ENCODE measurements at places on chromosomes 7 and 10.
A peak's percentile ranks its signal among the peaks of the same experiment; 100 is the strongest.

GRCh38 chr10:6561552-6561951, 18.5 kb downstream of the PRKCQ start:
- DNase-seq = no peak

- DNase-seq = no peak
Measured at GRCh38 chr10:84213076-84213475, 12.3 kb downstream of the LRIT2 start.

DNA sequence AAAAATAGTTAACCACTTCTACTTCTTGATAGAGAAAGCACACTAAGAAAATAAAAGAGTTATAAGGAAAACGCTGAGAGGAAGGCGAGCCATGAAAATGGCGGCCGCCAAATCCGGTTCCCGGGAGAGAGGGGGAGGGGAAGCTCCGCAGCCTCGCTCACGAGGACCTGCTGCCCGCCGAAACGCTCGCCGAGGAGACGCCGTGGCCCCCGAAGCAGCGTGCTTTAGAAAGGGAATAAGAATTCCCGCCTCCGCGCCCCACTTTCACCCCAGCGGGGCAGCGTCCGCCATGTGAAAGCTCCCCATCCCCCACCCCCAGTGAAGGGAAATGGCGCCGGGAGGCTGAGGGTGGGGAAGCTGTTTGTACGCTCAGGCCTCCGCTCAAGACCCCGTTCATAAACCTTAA, 505 bp downstream of the HNRNPA2B1 start:
- DNase-seq = peak; percentile 63

- no peak for DNase-seq
Measured at GRCh38 chr10:70357565-70357964, 24.9 kb downstream of the LRRC20 start.

- DNase-seq = peak; percentile 77
Measured at GRCh38 chr7:73623798-73624668, at the start of gene MLXIPL. TSS of gene MLXIPL (minus strand) at chr7:73624522. CDS start at chr7:73624492, 30 bp downstream.

- DNase-seq = peak; percentile 30
Measured at GRCh38 chr10:28250782-28251181, 52.1 kb downstream of the MPP7 start.

GRCh38 chr7:31724696-31725095, 37.7 kb downstream of the PPP1R17 start:
- no peak for DNase-seq

GRCh38 chr7:53690411-53690810, 655.0 kb downstream of the POM121L12 start:
- no peak for DNase-seq

DNA sequence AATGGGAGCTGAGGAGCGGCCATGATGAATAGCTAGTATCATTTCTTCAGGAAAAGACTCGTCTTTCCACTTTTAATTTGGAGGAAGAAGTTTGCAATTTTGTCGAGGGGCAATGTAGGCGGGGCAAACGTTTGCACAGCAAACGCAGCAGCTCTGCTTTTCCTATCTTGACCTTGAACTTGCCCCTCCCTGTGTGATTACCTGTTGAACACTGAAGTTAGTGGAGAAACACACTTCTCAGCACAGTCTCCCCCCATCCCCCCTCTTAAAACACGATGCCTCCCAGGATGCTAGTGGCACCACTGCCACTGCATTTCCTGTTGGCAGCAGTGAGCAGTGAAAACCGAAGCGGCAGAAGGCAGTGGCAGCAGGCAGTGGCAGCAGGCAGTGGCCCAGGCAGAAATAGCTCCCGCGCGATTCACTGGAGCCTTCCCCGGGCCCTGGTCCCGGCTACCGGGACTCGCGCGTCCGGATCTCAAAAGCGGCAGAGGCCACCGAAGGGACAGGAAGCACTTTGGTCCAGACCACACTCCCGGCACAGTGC, at the start of gene EPDR1:
TSS of gene EPDR1 (plus strand) at position 336 of the 544 bp plus-strand sequence. CDS start 300 bp downstream, outside the sequence.
- peak; percentile 90 for DNase-seq

DNA sequence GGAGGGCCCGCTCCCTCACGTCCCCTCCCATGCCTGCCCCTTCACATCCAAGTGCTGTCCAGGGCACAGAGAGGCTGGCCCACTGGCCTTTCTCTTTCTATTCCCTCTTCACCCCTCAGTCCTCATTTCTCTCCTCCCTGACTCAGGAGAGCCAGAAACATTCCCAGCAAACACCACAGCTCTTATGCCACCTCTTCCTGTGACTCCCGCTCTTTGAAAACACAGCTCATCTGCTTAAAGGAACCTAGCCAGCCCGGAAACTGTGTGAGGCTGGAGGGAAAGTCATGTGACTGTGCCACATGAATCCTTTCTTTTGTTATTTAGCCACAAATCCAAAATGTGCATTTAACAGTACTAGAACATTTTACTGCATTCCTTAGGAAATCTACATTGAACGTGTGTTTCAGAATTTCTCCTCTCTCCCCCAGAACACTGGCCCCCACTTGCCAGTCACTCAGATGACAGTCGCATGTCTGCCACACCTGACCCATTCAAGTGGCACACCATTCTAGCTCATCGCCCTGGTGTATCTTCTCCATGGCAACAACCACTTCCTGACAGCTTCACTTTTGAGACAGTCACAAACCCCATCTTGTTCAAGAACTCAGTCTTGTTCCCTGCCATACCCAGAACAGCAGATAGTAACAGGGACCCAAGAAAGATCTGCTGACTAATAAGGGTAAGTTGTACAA, 42.8 kb downstream of the GRB10 start:
- no peak for DNase-seq

GRCh38 chr7:26653430-26654399, 210.7 kb downstream of the SKAP2 start:
- DNase-seq = peak; percentile 66

GRCh38 chr7:78716876-78717275, 736.6 kb downstream of the MAGI2 start:
- DNase-seq = no peak

DNA sequence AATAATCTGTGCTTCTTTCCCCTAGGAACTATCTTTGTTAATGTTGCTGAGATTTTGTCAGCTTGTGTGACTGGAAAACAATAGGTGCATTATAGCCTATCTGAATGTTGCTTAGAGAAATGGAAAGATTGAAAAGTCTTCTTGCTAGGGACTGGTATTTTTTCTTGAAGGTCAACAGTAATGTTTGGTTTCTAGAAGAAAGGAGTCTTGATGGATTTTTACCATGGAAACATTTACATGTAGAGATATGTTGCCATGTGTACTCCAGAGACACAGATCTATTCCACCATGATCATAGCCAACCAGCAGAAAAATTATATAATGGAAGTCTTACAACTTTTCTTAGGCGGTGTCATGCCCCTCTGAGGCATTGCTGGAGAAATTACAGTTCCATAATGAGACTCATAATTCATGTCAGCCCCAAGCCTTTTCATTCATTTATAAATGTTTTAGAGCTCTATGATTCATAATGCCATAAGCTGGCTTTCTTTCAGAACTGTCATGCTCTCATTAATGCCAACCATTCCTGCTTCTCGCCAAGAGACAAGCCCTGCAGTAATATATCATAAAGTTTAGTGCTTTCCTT, 175.1 kb upstream of the PTPRZ1 start:
- no peak for DNase-seq

DNA sequence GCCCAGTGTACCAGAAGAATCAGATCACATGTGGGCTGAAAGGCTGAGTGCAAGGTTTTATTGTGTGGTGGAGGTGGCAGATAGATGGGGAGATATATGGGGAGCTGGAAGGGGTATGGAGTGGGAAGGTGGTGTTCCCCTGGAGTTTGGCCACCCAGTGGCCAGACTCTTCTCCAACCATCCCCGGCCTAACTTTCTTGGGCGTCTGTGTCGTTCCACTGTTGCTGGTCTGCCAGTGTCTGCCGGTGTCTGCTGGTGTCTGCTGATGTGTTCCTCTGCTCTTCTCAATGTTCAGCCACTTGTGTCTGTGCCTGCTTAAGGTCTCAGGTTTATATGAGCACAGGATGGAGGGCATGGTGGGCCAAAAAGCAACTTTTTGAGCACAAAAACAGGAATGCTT, 78.4 kb upstream of the PALS2 start:
- no peak for DNase-seq

DNA sequence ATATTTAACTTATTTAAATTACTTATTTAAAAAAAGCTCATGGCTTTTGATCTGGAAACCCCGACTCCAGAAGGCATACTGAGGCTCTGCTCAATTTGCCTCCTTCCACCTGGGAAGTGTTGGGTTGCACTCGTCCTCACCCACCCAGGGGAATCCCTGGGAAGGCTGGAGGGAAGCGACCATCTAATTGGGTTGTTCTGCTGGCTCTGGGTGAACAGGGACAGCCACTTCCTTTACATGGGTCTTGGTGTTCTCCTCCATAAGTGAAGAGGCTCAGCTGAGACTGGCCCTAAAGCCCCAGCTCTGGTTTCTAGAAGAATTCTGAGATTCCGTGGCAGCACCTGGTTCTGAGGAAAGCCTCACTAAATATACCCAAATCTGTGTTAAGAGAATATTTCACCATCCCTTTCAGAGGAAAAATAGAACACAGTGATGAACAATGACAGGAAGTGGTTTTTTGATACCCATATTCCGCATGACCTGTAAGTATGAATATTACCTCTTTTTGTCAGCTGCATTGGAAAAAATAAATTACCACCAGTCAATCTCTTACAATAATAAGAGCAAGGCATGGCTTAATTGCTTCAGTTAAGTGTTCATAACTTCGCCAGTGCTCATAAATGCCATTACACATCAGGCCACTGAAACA, 131.1 kb upstream of the SHH start:
- no peak for DNase-seq
